Bronchial epithelial cell (primary cell): ENCODE measurements at places on chromosomes 5 and 9.
A peak's percentile ranks its signal among the peaks of the same experiment; 100 is the strongest.

DNA sequence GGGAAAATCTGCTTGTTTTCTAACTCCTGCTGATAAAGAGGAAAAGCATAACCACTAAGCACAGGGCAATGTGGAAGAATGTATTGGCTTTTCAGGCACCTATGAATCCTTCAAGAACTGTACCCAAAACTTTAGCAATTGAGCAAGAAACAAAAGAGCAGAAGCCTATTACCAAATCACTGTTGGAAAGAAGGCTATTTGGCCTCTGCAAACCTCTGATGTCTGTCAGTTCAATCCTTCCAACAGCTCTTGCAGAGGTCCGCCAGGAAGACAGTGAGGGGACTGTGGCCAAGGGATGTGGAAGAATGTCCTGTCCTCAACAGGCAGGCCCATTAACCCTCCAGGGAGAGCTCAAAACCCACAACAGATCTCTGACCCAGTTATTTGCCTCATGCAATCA, 328.6 kb downstream of the ENC1 start:
- no peak for DNase-seq

DNA sequence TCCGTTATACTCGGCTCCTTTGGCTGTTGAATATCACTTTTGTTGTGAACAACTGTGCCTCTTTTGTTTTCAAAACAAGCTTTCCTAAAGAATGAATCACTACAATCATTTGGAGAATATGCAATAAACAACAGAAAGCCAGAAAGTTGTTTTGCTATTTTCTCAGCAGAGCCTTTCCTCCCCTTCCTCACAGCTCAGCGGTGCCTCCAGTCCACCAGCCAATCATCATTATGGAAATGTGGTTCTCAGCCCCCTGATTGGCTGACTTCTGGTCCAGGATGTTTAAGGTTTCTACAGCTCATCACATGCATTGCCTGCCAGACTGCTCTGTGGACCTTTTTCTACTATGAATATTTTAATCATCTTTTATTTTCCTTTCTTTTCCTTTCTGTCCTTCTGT, 9.1 kb upstream of the ZNF608 start:
- DNase-seq: no peak

DNA sequence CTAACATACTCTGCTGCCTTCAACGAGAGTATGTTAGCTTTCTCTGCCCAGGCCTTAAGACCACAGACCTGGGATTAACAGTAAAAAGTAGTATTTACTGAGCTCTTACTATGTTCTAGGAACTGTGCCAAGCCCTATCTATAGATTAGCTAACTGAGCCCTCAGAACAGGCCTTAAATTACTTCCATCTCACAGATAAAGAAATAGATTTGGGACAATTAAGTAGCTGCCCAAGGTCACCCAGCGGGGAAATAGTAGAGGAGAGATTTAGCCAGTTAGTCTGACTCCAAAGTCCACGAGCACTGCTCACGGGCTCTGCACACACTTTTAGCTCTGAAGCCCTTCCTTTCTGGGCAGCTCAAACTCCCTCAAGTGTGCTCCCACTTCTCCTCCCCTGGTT, 64.5 kb upstream of the EQTN start:
- no peak for DNase-seq

- DNase-seq: no peak
Measured at GRCh38 chr5:15371184-15371583, 128.8 kb upstream of the FBXL7 start.

DNA sequence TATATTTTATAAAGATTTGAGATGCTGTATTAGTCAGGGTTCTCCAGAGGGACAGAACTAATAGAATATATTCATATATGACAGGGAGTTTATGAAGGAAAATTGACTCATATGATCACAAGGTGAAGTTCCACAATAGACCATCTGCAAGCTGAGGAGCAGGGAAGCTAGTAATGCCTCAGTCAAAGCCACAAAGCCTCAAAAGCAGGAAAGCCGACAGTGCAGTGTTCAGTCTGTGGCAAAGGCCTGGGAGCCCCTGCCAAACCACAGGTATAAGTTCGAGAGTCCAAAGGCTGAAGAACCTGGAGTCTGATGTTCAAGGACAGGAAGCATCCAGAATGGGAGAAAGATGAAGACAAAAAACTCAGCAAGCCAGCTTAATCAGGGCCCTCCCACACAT, 382.2 kb downstream of the LRRC70 start:
- no peak for DNase-seq

DNA sequence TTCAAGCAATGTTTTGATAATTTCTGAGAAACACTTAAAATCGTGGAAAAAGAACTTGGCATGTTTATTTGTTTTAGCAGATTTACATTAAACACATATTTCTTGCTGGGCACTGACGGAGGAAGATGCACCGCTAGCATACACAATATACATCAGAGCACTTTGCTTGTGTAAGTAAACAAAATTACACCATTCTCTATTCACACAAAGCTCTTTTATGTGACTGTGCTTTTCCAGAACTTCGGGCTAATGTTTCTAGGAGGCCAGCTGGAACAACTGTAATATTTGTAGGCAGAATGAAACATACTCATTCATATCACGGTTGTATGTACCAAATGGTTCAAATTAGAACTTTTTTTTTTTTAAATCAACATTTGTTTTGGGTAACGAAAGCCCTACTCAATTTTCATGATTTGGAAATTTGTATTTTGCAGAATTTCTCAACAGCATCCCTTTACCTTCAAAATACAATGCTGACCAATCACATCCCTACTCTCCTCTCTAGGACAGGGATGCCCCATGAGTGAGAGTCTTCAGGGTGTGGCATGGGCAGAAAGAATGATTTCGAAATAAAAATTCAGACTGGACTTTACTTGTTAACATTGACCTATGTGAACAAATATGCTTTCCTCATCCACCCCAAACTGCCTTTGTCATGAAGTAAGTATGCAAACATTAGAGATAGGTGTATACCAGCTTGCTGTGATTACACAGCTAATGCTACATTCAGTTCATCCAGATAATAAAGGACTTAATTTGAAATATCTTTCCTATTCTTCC, 425.1 kb downstream of the BNC2 start:
- peak; percentile 95 for DNase-seq

GRCh38 chr9:135468854-135469521, 10.6 kb upstream of the PPP1R26 start:
- peak; percentile 24 for DNase-seq

DNA sequence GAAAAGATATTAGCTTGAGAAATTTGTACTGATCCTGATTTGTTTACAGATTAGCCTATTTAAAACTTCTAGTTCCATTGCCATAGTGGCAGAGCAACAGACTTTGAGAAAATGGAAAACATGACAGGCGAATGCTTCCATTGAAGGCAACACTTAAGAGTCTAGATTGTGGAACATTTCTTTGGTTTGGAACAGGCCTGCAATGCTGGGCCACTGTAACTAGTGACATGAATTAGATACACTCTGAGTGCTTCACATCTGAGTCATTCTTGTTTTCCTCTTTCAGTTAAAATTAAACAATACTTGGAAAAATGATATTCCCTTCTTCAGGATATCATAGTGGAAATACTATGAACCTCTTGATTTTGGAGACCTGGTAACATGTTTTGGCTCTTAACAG, 453.6 kb upstream of the TUSC1 start:
- DNase-seq: no peak

GRCh38 chr5:32687499-32687831, 23.7 kb upstream of the NPR3 start:
- DNase-seq: no peak

- DNase-seq: peak; percentile 80
Measured at GRCh38 chr5:39892708-39893107, 467.9 kb upstream of the DAB2 start.

- DNase-seq: peak; percentile 74
Measured at GRCh38 chr5:151661968-151662732, 24.6 kb downstream of the SPARC start.

- DNase-seq: no peak
Measured at GRCh38 chr5:163531272-163531671, 25.9 kb downstream of the MAT2B start.

GRCh38 chr9:16784002-16784401, 86.5 kb downstream of the BNC2 start:
- DNase-seq: no peak

- no peak for DNase-seq
Measured at GRCh38 chr5:131252824-131253171, 11.1 kb upstream of the CDC42SE2 start.

GRCh38 chr9:136075134-136075841, 19.8 kb downstream of the NACC2 start:
- no peak for DNase-seq

DNA sequence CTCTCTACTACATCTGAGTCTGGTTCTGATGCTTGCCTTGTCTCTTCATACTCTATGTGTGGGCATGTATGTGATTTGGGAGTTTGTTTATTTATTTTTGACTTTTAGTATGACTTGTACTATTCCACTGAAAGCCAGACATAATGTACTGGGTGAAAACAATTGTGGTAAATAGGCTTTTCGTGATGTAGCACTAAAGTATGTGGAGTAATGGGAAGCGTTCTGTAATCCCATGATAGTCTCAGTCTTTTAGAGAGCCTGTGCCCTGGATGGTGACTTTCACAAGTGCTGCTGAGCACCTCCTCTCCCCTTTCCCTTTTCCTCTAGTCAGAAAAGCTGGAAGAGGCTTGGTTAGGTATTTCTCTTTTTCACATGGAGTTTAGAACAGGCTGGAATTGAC, 85.8 kb upstream of the S1PR3 start:
- DNase-seq: no peak

DNA sequence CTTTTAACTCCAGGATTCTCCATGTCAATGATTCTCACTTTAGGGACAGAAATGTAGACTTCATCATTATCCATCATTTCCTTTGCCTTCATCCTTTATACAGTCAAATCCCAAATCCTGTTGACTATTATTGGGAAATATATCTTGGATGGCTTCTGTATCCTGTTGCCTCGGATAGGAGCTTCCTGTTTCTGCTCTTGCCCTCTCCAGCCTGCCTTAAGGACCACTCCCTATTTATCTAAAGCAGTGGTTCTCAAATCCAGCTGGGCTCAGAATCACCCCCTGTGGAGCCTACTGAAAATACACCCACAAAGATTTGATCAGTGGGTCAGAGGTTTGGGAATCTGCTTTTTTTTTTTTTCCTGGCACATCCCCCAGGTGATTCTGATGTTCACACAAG, 8.5 kb downstream of the AFAP1L1 start:
- DNase-seq: no peak

GRCh38 chr9:132733260-132733815, 63.1 kb downstream of the GTF3C4 start:
- no peak for DNase-seq
